ENCODE measurements at places on chromosomes 4 and X. TPM values are rescaled to one million over a fixed set of nuclear protein-coding genes. Genes with fewer than 3 reads are reported as not detected.

TCEANC gene
- 4.7 TPM for total RNA-seq

GPRASP1 gene
- total RNA-seq, result 3.5 TPM

CSAG2 gene
- not detected for total RNA-seq

ZCCHC13 gene
- total RNA-seq, result not detected

ACSL4 gene
- 68.4 TPM for total RNA-seq

MSMO1 gene
- 36.9 TPM for total RNA-seq

SMIM10 gene
- total RNA-seq, result 3.3 TPM

PNCK gene
- 5.1 TPM for total RNA-seq

USP17L19 gene
- total RNA-seq, result not detected

HADH gene
- total RNA-seq, result 31.6 TPM

SYNPO2 gene
- 4.1 TPM for total RNA-seq
